ENCODE measurements at places on chromosomes 4 and X.

- no peak for DNase-seq
Measured at GRCh38 chrX:39619182-39620009, 478.4 kb downstream of the BCOR start.

DNA sequence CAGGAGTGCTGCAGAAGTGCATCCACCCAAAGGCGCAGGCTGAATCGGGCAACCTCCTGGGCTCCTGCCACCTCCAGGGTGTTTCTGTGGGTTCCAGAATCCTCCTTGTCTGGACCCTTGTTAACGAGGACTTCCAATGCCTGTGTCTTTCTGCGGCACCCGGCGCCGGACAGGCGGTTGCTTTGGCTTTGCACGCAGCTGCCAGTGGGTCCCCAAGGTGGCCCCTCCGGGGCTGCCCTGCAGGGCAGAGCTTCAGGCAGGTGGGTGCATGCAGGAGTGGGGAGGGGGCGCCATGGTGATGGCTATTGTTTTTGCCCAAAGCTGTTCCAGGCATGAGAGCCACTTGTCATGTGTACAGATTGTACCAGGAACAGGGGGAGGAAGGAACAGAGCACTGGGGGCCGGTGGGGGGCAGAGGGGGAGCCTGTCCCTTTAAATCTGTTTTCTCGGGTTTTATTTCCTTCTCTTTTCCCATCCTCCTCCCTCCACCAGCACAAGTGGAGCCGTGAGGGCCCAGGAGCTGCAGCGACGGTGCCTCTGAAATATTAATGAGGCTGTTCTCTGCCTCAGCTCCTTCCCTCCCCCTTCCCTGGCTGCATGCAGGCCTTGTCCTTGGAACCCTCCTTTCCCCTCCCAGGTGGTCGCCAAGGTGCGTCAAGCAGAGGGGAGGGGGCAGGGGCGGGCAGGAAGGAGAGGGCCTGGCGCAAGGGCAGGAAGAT, 13.1 kb downstream of the ATP2B3 start:
- no peak for DNase-seq

GRCh38 chr4:79272761-79273160, 53.1 kb downstream of the NAA11 start:
- DNase-seq, result no peak

DNA sequence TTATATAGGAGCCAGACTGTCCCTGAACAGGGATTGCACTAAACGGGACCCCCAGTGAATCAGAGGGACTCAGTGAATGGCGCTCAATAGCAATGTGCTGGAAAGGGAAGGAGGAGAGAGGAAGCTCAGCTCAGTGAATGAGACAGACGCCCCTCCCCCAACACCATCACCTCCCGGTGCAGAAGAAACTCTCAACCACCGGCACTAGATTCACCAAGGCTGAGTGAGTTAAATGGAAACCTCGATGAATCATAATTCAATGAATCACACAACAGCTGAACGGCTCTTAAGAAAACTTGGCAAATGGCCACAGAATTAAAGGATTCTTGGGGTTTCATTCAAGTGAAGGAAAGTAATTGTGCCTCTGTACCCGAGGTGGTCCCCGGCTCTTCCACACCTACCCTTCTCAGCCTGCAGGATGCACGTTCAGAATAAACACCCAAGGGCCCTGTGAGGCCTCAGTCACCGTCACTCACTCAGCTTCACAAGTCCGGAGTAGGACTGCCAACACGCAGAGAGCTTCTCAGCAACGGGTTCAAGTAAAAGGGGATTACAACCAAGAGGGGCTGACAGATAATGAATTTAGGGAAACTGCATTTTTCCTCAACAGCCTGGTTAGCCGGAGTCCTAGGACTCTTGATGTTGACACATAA, 29.3 kb downstream of the CRMP1 start:
- DNase-seq, result peak; percentile 32

DNA sequence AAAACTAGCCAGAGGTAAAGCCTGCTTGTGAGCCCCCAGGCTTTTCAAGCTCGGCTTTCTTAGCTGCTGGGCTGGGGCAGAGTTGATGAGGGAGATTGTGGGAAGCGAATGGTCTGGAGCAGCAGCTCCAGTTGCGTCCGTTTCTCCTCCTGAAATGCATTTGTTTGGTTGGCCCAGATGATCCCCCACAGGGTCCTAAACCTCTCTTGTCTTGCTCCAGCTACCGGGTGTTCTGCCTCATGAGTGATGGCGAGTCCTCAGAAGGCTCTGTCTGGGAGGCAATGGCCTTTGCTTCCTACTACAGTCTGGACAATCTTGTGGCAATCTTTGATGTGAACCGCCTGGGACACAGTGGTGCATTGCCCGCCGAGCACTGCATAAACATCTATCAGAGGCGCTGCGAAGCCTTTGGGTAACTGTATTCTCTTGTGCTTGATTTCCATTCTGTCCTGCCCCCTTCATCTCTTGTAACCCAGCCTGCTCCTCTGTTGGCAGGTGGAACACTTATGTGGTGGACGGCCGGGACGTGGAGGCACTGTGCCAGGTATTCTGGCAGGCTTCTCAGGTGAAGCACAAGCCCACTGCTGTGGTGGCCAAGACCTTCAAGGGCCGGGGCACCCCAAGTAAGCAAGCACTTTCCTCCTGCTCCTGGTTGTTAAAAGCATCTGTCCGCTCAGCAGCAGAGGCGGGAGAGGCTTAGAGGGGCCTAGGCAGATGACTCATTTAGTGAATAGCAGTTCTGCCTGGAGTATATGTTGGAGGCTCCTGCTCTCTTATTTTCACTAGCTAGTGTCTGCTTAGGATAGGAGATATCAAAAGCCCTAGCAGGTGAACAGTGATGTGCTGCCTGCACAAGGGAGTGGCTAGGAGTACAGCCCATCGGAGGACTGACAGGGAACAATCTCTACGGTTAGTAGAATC, 15.3 kb downstream of the TKTL1 start:
- no peak for DNase-seq

- no peak for DNase-seq
Measured at GRCh38 chr4:176469546-176469945, 149.8 kb downstream of the SPCS3 start.

DNA sequence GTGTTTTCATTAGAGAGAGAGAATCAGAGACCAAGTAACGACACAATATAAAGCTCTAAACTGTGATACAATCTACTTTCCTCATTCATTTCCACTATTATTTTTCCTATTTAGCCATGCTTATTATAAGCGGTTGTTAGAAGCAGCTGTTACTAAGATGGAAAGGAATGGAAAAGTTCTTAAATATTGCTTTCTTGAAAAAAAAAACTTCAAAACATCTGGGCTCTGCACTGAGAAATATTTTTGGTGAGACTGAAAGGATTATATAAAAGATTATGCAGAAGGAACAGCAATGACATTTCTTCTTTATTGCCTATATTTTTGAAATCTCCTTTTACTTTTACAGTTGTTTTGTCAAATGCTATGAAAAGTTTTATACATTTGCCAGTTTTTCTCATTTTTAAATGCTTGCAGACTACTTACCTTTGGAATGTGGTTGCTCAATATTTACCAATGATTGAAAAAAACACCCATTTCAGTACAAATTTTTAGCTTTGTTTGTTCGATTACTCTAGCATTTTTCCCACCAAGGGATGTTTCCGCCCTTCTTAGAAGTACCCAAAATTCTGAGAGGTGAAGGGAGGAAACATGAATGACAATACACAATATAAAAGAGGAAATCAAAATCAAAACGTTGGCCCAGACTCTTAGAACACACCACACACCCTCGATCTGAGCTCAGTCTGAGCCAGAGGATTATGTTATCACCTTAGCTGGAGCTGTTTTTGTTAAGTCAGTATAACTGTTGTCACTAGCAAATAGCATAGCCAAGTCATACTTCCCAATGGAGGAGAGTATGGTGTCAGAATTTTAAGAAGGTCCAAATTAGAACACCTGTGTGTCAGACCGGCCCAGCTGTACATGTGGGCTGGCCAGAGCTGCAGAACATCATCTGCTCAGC, 18.4 kb downstream of the DKK2 start:
- DNase-seq, result no peak

DNA sequence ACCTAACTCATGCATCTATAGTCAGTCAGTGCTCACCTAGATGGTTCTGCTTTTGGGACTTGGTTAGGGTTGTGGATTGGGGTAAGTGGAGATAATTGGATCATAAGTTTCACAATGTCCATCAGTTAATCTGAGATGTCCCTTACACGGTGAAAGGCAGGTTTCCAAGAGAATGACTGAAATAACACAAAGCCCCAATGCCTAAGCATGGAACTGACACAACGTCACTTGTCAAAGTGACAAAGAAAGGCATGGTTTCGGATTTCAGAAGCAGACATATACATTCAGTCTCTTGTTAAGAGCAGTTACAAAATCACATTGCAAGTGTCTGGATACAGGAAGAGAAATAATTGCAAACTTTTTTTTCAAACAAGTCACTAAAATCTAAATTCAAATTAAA, 1456.9 kb downstream of the TECRL start:
- no peak for DNase-seq

GRCh38 chr4:182507805-182508204, 264.6 kb downstream of the TENM3 start:
- no peak for DNase-seq

- no peak for DNase-seq
Measured at GRCh38 chr4:25481648-25482047, 104.6 kb downstream of the ANAPC4 start.

DNA sequence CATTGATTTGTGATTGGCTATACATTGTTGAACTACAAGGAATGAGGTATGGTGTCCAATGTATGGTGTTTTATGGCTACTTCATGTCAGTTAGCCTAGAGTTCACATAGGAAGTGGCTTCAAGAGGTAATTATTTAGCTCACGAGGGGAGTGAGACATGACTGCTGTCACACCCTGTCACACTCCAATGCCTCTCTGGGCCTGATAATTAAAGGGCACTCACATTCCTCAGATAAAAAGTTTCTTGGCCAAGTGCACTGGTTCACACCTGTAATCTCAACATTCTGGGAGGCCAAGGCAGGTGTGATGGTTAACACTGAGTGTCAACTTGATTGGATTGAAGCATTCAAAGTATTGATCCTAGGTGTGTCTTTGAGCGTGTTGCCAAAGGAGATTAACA, 65.0 kb upstream of the DDX60 start:
- no peak for DNase-seq

GRCh38 chr4:113756005-113756410, 5.5 kb downstream of the CAMK2D start:
- no peak for DNase-seq

DNA sequence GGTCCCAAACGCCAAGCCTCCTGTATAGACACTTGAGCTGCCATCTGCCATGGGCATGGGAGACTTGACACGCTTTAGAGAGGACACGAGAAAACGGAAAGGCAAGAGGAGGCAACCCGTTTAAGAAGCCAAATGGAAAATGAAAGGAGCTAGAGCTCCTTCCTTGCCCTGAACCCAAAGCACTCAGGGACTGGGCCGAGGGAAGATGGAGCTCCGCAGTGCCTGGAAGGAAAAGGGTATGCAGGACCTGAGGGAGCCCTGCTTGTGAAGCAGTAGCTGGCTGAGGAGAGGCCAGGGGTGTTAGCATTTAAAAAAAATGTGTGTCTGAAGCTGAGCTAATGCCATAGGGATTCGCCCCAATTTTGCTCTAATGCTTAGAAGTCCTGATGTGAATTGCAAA, 15.1 kb downstream of the MCF2 start:
- DNase-seq, result no peak

DNA sequence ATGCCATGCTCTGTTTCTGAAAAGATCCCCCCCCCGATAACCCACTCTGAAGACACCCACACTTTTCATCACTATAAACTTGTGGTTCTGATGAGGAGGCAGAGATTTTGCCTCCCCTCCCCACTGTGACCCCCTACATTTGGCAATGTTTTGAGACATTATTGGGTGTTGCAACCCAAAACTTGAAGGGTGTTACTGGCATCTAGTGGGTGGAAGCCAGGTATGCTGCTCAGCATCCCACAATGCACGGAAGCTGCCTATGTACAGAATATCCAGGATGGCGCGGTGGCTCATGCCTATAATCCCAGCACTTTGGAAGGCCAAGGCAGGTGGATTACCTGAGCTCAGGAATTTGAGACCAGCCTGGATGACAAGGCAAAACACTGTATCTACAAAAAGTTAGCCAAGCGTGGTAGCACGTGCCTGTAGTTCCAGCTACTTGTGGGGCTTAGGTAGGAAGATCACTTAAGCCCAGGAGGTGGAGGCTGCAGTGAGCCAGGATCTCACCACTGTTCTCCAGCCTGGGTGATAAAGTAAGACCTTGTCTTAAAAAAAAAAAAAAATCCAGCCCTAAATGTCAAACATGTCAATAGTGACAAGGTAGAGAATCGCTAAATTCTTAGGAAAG, 87.3 kb downstream of the SCD5 start:
- no peak for DNase-seq

- DNase-seq, result no peak
Measured at GRCh38 chr4:123284168-123284567, 112.4 kb upstream of the SPRY1 start.

DNA sequence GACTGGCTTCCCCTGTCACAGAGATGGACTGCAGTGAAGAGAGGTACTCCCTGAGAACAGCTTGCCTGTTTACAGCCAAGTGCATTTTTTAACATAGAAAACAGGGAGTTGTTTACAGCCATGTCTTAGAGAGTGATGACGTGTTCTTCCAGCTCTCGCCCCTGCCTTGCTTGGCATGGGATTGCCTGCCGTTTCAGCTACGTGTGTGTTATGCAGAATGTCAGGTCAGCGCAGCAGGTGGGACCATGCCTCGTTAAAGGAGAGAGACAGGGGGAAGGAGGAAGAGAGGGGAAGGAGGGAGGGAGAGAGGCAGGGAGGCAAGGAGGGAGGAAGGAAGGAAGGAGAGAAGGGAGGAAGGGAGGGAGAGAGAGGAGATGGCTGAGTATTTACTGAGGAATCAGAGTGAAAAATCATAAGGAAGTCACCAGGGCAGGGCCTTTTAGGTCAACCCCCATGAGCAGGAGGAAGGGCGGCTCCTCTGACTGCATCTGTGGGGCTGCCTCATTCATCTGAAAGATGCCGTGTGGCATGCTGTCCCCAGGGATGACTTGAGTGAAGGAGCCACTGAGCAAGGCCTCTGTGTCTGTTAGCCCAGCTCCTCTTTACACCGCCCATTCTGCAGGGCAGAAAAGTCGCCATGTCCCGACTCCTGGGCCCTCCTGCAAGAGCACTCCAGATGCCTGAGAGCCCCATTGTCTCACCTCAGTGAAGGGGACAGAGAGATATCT, 139.7 kb upstream of the PSAPL1 start:
- no peak for DNase-seq

- no peak for DNase-seq
Measured at GRCh38 chrX:94695910-94696309, 1021.9 kb downstream of the FAM133A start.

- no peak for DNase-seq
Measured at GRCh38 chr4:110609044-110609750, 13.7 kb downstream of the PITX2 start.

GRCh38 chrX:120823556-120823955, 52.1 kb downstream of the CT47B1 start:
- DNase-seq, result no peak

- peak; percentile 77 for DNase-seq
Measured at GRCh38 chrX:9148615-9149399, 114.9 kb upstream of the FAM9B start.

GRCh38 chr4:114384629-114385028, 214.0 kb upstream of the UGT8 start:
- DNase-seq, result no peak

- DNase-seq, result no peak
Measured at GRCh38 chrX:52933976-52934703, 24.2 kb downstream of the FAM156A start.

GRCh38 chrX:20215565-20215964, 51.1 kb downstream of the RPS6KA3 start:
- no peak for DNase-seq

Measured in MG63 (cell line).